ENCODE measurements at places on chromosomes 5 and 9.

GRCh38 chr9:101601904-101602765 lies 7.4 kb upstream of the PPP3R2 start:
- DNase-seq, result no peak

DNA sequence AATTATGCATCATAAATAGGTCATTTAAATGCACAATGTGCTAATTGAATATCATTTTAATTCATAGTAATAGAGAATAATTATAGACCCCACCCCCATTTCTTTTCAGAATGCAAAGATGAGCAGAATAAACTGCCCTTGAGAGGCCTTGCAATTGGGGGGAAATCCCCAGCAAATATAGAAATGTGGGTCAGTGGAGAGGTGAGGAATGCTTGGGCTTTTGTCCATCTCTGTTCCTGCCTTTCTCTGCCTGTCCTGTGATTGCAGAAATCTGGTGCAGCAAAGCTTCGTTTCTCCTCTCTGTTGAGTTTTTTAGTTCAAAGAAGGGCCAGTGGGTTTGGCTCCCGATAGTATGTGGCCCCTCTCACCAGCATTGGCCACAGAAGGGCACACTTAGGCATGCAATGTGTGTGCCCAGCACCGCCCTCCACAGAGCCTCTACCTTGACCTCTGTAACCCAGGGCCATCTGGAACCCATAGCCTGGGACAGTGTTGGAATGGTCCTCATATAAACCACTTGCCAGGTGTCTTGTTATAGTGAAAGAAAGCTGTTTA lies 164.2 kb downstream of the SEMA6A start:
- DNase-seq, result no peak

- DNase-seq, result no peak
Observed at GRCh38 chr9:132744881-132745755, 74.9 kb downstream of the GTF3C4 start.

GRCh38 chr9:127755061-127756060 lies 20.3 kb upstream of the TOR2A start:
- DNase-seq, result no peak

- no peak for DNase-seq
Observed at GRCh38 chr9:136613824-136614371, 48.8 kb upstream of the EGFL7 start.

DNA sequence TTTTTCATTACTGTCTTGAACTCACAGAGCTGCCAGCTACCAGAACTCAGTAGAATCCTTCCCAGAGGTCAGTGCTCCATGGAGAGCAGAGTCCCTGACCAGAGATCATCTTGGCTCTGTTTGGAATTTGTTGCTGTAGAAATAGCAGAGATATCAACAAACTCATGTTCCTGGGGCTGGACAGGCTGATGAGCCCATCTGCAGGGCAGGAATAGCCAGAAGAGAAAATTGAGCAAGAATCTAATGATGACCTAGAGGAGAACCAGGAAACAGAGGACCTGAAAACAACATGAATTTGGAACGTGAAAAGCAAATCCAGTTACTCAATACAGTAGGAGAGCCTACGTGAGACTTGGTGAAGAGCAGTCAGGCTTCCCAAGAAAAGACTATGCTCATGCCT lies 437.8 kb downstream of the PLK2 start:
- DNase-seq, result no peak

GRCh38 chr9:133421615-133422542 lies at the start of gene ADAMTS13:
ADAMTS13 (plus strand) TSS chr9:133422367; CDS start chr9:133422444, 77 bp downstream.
- DNase-seq, result peak; percentile 21

GRCh38 chr9:83920469-83920926 lies 734 bp downstream of the KIF27 start:
- no peak for DNase-seq

DNA sequence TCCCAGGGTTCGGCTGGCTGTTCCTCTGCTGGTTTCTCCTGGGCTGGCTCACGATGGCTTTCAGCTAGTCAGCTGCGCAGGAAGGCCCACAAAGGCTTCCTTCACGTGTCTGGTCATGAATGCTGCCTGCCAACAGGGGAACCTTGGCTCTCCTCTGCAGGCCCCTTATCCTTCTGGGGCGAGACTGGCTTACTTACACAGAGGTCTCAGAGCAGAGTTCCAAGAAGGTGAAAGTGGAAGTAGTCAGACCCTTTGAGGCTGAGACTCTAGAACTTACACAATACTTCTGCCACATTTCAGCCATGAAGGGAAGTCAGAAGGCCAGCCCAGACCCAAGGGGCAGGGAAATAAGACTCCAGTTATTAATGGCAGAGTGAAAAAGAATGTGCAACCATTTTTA lies 99.5 kb downstream of the LHFPL2 start:
- no peak for DNase-seq

- DNase-seq, result no peak
Observed at GRCh38 chr5:5198135-5198534, 58.0 kb downstream of the ADAMTS16 start.

DNA sequence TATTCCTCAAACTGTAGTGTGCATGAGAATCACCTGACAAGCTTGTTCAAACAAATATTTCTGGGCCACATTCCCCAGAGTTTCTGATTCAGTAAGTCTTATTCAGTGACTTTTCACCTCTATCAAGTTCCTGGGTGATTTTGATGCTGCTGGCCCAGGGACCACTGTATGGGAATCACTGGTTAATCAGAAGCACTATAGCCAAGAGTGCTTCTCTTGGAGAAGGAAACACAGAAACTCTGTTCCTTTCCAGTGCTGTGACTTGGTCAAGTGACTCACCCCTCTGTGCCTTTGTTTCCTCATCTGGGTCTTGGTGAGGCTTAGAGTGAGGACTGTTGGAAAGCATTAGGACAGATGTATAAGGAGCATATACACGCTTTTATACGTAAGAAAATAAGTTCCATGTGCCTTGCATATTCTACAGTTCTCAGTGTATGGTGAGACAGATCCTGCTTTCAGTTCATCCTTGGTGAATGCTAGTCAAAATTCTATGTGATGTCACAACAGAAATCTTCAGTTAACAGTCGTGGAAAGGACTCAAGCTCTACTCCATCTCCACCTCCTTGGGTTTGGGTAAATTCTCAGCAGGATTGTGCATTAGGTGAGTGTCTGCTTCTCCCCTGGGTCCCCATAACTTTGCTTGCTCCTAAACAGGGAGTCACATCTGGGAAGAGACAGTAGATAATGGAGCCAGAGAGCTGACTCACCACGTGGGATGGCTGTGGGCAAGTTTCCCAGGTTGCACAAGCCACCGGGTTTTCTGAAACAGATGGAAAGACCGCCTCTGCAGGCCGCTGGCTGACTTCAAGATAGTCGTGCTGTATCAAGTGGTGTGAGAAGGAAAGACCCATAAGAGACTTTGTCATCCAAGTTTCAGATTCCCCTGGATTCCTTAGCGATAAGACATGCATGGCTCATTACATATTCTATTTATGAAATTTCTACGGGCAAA lies 117.0 kb downstream of the NXNL2 start:
- DNase-seq, result no peak

DNA sequence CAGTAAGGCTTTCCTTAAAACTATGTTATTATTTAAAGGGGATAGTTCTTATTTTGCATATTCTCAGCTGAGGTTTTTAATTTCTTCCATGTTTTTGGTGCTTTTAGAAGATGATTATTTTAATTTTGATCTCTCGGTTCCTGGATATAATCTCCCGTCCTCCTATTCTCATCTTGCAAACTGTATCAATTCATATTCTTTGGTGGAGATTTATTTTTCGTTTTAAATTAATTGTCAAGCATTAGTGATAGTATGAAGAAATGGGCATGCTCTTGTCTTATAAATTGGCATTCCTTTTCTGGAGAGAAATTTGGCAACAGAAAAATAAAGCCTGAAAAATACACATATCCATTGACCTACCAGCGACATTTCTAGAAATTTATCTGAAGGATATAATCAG lies 15.5 kb upstream of the GNAQ start:
- no peak for DNase-seq

DNA sequence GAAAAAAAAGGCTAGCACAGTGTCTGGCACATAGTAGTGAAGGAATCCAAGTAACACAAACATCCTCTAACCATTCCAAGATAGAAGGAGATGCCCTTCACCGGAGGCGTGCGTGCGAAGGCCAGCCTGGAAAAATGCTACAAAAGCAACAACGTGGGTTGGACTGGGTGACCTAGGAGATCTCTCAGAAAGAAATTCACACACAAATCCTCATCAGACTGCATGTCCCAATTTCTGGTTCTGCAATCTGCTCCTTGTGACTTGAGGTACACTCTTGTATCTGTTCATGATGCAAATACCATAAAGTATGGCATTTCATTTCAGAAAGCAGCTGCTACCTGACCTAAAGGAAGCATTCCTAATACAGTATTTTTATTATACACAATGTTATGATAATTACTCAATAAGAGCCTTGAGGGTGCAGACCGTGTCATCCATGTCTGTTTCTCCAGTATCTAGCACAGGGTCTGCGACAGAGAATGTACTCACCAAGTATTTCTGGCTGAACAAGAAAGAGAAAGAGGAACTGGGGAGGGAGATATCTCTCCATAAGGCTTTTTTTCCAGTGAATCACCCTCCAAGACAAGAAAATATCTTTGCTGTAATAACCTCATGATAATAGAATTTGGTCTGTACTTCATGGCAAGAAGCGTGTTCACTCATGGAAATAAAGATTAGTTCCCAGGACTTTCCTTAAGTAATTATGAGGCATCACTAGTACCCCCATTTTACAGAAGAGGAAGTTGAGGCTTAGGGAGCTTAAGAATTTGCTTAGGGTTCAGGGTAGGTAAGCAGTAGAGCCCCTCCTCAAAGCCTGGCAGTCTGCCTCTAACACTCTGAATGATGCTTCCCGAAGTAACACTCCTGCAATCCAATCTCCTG lies 138.3 kb downstream of the CDK5RAP2 start:
- no peak for DNase-seq

DNA sequence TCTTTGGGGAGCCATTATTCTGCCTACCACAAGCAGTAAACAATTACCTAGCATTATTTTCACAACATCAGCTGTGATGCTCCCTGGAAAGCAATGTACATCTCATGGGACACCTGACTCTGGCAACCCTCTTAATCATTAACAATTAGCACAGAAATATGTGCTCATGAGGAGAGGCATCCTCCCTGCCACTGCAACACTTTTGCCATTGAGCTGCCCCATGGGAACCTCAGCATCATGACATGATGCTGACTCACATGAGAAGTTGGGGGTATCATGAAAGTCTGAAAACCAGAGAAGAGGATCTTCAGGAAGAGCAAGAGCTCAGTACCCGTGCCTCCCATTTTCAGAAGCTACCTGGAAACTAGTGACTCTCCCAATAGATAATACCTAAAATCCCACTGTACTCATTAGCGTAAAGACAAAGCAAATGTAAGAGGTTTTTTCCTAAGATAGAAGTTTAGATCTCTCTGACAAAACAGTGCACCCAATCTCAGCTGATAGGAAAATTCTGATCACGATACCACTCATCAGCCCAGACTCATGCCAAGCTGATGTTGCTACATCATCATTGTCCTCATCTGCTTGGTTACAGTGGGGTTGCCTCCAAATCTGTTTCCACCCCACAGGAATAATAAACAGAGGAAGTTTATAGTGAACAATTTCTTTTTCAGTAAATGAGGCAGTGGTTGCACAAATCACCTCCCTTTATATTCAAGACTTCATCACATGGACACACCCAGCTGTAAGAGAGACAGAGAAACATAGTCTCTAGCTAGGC lies 244.5 kb downstream of the NR2F1-AS1 start:
- DNase-seq, result no peak

DNA sequence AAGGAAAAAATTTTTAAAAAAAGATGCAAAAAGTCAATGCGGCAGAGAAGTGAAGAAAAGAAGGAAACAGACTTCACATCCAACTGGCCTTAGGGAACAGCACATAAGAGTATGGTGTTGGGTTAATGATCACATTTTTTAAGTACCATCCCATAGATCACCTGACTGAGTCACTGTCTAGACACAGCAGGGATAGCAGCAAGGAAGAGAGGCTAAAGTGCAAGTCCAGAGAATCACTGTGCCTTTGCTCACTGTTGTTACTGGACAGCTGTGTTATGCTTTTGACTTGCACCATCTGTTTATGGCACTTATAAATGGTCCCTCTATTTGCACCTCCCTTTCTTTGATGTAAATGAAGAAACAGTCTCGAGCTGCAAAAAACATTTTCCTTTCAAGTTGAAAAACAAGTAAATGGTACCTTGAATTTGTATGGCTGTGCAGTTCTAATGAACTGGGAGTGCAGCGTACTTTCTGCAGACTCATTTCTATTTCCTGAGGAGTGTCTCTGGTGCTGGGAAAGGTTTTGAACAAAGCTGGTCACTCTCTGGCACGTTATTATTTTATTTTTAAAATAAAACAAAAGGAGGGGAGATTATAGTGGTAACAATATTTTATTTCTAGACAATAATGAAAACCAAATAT lies 84.2 kb downstream of the TRPM6 start:
- DNase-seq, result no peak

DNA sequence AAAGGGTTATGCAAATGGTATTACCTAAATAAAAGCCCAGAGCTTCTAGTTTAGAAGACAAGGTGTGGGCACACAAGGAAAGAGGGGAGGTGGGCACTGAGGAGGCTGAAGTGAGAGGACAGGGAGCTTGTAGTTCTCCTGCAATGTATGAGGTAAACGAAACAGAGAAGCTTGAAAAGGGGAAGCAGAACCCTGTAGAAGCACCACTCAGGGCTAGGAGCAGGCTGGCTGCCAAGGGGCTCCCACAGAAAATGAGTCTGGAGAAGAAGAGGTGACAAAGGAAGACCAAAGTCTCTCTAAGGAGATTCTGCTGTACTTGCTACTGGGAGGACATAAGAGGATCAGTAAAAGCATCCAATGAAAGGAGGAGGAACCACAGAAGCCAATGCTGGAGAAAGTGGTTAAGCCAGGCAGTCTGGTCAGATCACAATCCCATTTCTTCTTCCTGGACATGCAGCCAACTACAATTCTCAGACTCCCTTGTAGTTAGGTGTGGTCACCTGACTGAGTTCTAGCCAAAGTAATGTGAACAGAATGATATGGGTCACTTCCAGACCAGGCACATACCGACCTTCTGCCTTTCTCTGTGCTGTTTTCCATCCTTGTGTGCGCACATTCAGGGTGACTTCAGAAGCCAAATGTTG lies 174.5 kb upstream of the MAP3K1 start:
- DNase-seq, result no peak

DNA sequence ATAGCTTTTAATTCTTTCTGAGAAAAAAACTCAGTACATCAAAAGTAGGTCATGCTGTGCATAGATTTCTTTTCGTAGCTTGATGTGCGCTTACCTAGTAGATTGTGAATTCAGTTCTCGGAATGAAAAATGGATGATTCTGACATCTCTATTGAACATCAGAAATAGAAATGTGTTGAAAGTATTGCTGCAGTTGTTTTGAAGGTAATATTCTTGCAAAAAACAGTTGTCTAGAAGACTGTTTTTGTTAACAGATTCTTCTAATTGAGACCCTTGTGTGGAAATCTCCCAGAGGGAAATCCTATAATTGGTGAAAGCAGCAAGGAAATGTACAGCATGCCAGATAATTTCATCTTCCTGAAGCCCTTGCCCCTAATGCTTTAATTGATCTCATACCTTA lies 54.5 kb downstream of the MACIR start:
- DNase-seq, result no peak

- DNase-seq, result no peak
Observed at GRCh38 chr9:113669522-113670115, 206.1 kb downstream of the RGS3 start.

- DNase-seq, result no peak
Observed at GRCh38 chr9:19408316-19408692, 505 bp upstream of the ACER2 start.
